ENCODE measurements at places on chromosomes 5 and 9.
A peak's percentile ranks its signal among the peaks of the same experiment; 100 is the strongest.

DNA sequence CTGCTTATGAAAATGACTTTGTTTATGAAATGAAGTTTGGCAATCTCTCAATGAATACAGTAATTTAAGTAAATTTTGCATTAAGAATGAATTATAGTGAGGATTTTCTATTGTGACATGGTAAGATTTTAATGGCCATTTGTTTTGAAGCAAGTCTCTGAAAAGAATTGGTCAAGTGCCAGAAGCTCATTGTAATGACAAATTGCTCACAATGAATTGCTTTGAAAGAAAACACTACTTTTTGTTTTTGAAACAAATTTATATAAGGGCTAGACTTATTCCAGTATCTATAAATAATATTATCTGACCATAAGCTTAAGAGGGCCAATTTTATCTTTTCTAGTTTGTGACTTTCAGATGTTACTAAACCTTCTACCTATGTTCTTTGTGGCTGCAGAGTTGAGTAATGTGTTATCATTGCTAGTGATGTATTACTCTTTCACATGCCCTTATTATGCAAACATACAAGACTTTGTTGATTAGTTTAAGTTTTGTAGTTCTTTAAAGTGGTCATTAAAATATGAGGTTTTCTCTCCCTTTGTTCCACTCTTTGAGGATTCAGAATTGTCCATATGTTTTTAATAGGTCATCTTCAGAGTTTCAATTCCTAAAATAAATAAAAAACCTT, 93.0 kb upstream of the ZNF608 start:
- no peak for DNase-seq

DNA sequence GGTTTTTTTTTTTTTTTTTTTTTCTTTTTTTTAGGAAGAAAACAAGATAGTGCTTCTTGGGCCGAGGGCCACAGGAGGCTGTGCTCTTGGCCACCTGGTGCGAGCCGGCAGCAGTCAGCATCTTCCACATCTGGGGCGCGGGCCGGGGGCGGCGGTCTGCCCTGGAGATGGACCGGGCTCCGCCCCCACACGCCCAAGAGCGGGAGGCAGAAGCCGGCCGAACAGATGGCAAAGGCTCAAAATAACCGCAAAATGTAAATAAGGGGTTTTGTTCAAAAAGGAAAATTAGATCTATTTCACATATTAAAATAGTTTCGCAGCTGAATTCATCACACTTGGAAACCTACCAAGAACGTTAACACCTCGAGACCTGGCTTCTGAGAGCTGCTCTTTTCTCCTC, 51.5 kb upstream of the UBAC1 start:
- DNase-seq, result no peak

DNA sequence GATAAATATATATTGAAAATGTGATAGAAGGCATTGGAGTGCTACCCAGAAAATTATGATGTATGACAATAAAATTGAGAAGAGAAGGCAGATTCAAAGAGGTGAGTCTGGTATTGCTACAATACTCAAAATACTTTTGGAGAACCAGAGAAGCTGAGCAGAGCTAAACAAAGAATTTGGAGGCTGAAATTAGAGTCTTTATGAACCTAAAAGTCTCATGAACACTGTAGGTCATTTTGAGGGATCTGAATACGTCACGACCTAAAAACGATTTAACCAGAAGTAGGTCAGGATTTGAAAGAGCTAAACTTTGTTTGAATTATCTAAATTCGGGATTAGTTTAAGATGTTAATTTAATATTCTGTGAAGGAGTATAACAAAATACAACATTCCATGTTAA, 182.4 kb upstream of the CDH9 start:
- DNase-seq, result no peak

DNA sequence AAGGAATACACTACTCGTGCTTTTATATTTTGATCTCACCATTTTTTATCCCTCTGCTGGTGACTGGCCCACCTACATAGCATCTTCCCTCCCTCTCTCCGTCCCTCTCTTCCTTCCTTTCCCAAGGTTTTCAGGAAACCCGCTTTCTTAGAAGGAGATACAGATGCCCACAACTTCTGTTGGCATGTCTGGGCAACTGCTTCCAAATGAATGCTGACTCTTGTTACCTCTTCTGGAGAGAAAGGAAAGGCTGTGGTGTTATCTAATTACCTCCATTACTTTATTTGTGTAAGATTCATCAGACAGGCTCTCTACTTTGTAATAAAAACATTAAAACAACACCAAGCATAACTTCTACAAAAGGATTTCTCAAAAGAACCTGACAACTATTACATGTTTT, 20.2 kb downstream of the FANCC start:
- no peak for DNase-seq

- DNase-seq, result peak; percentile 53
These were observed 81.3 kb downstream of the RAPGEF1 start for GRCh38 chr9:131658377-131659129.

- DNase-seq, result no peak
These were observed 21.5 kb downstream of the GABBR2 start for GRCh38 chr9:98686961-98687855.

DNA sequence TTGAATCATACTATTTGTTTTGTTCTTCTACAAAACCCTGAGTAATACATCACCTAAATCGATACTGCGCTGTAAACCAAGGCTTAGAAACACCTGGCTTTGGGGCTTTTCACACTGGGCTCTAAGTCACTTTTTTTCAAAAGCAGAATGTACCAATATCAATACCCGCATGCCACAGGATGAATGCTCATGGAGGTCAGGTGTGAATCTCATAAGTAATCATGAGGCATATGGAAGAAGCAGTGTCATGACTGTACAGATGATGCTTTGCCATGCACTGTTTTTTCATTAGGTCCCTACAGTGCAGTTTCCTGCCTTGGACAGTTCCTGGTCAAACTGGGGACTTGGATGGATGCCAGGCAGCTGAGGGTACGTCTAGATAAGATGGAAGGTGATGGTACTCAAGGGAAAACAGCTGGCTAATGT, 49.0 kb upstream of the ATG10 start:
- DNase-seq, result no peak

Measured in activated T-cell treated with anti-CD3 and anti-CD28 coated beads, Interleukin-2, amount 50 U/mL, for 48 hours (primary cell).